Stimulated activated CD4-positive, alpha-beta T cell treated with anti-CD3 and anti-CD28 coated beads, Interleukin-1b, Interleukin-23, amount 100 ng/mL, for 4 hours (primary cell): ENCODE measurements at places on chromosomes 13 and 19.

- DNase-seq, result no peak
Measured at GRCh38 chr19:29760752-29761502, 45.9 kb upstream of the C19orf12 start.

GRCh38 chr13:30829145-30829832, 76.8 kb upstream of the MEDAG start:
- no peak for DNase-seq

DNA sequence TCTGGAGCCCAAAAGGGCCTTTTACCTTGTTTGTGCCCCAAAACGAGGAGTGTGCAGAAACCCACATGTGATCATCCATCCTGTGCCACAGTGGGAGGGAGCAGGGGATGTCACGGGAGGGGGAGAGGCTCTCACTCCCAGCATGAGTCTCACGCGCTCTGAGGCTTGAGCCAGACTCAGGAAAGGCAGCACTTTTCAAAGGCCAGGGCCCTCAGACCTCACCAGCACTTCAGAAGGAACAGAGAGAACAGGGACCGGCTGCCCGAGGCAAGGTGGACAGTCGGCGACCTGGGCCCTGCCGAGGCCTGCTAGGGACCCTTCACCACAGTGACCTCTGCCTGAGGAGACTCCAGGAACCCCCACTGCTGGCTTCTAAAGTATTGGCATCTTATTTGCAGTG, 71.7 kb upstream of the WASF3 start:
- no peak for DNase-seq

GRCh38 chr19:17797424-17798201, 2.7 kb downstream of the B3GNT3 start:
- DNase-seq, result no peak

GRCh38 chr13:80873589-80873988, 532.7 kb upstream of the SPRY2 start:
- DNase-seq, result no peak

DNA sequence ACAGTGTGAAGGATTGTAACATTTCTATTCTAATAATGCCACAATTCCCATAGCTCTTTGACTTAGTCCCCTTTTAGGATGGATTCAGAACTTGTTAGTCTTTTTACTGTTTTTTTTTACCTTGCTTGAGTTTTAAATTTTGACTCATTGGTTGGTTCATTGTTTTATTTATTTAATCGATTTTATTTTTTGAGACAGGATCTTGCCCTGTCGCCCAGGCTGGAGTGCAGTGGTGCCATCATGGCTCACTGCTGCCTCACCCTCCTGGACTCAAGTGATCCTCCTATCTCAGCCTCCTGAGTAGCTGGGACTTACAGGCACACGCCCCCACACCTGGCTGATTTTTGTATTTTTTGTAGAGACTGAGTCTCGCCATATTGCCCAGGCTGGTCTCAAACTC, 5.1 kb upstream of the RNF113B start:
- DNase-seq, result no peak

DNA sequence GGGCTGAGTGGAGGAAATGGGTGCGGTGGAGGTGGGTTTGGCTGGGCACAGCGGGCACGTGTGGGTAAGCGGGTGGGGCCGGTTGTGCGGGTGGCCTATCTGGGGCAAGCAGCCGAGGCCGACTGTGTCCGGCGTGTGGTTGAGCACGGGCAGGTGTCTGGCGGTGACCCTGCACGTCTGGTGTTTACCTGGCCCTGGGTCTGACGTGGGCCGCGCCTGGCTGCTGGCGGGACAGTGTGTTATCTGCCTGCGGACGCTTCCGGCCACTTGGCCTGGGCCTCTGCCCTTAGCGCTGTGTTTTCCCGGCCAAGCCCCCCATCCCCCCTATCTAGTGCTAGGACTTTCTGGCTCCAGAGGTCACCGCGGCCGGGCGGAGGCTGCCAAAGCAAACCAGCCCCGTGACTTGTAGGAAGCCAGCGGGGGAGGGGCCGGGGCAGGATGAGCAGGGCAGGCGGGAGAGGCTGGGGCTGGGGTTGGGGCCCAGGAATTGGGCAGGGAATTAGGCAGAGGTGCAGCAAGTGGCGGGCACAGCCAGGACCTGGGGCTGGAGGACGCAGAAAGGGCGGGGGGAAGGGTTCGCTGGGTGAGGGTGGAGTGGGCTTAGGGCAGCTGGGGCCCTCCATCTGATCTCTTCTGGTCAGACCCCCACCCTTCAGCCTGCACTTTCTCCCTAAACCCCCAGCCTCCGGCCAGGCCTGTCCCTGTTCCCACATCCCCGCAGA, 534 bp upstream of the HPN start:
- DNase-seq, result peak; percentile 26

GRCh38 chr13:59247171-59247570, 916.6 kb downstream of the DIAPH3 start:
- no peak for DNase-seq

DNA sequence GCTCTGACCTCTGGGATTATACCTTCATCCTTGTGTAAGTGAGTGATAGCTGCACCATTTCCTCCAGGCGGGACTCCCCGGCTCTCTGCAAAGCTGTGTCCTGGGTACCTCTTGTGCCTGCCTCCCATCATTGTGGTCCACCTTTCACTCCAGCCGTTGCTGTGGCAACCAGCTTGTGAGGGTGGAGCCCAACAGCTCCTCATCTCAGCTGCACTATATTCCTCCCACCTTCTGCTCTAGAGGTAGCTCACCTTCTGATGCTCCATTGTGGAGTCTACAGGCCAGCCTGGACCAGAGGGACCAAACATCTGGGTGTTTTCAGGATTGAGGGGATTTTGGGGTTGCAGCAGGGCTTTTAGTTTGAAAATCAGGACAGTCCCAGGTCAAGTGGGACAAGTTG, 708.2 kb downstream of the UQCRFS1 start:
- no peak for DNase-seq

DNA sequence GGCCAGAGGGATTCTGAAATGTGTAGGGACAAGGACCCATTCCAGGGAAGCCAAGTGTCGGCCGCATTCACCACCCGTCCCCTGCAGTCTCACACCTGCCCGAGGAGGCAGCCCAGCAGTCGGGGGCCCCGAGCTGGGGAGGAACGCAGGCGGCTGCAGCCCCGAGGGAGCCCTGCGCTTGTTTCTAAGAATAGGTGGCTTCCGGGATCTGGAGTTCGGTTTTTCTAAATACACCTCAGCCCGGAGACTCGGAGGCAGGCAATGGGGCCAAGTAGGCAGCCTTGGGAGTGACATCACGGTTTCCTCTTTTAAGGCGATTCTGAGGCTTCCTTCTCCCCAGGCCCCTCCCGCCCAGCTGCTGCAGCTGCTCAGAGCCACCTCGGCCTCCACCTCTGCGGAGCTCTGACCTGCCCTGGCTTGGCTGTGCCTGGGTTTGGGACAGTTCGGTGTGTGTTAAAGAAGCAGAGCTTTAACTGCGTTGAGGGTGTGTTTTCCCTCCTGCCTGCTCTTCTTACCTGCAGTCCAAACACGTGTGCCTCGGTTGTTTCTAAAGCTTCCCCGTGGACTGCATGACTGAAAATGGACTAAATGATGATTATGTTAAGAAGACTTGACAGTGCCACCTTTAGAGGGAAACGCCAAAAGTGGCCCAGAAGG, 80.5 kb downstream of the COL4A2 start:
- DNase-seq, result no peak

GRCh38 chr19:47305309-47305751, 4.3 kb upstream of the C5AR1 start:
- peak; percentile 50 for DNase-seq

DNA sequence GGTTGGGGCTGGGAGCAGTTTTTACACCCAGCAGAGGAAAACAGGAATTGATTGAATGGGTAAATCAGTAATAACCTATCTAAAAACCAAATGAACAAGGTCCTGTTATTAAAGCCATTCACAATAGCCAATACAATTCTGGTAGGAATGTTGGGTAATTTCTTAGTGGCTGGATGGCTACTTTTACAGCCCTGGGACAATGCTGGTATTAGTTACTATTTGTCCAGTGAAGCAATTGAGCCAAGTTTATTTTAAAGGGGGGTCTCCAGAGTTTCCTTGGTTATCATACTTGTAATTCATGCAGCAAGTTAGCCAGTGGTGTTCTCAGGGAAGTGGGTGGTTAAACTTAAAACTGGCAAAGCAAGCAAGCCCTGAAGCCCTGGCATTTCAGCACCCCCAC, 92.3 kb upstream of the STARD13 start:
- DNase-seq, result no peak

DNA sequence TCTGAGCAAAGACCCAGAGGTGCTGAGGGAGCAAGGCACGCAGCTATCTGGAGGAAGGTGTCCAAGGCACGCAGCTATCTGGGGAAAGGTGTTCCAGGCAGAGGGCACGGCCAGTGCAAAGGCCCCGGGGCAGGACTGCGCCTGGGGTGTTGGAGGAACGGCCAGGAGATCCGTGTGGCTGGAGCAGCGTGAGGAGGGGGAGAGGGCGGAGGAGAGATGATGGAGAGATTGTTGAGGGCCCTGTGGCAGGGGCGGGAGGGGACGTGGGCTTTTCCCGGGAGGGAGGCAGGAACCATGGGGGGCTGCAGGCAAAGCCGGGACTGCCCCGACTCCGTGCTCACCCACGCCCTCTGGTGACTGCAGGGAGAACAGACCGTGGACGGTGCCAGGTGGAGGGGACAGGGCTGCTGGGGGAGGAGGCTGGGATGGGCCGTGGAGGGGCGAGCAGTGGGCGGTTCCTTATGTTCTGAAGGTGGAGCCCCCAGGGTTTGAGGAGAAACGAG, 13.3 kb upstream of the MISP start:
- peak; percentile 50 for DNase-seq

DNA sequence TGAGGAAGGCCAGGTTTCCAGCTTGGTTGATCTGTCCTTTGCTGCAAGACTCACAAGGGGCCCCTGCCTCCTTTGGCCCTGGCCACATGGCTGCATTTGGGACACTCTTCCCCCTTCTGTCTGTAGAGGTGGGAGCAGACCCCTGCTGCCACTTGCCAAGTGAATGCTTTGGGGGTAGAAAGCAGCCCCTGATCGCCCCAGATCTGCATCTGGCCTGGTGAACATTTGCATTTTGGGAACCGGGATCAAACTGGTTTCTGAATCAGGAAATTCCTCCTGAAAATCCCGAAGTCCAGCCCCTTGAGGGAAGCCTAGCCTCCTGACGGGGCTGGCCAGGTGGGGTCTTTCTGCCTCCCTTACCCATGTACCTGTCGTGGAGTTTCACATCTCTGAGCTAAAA, 14.9 kb downstream of the DPF1 start:
- no peak for DNase-seq

DNA sequence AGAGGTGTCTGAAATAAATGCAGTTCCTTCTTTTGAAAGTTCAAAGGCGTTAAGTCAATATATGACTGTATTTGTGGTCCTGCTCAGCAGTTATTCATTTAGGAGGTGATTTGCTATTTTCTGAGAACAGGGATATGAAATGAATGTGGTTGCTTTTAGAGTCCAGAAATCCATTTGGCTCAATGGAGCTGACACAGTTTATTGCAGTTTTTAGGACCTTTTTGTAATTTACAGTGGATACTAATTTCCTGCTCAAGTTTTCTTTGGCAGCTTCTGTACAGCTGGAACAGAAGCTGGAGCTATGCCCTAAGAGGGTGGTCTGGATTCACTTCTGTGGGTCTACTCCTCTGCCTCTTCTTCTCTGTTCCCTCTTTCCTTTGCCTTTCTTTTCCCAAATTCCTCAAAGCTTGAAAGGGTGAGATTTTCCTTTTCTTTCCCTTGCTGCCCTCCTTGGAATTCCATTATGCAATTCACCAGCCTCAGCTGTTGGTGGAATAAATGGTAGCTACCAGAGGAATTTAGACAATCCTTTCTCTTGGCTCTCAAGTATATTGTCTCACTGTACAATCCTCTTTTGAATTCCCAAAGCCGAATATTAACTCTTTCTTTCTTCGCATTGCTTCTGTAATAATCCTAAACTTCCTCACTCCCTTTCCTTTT, 39.9 kb downstream of the ITGBL1 start:
- DNase-seq, result no peak

DNA sequence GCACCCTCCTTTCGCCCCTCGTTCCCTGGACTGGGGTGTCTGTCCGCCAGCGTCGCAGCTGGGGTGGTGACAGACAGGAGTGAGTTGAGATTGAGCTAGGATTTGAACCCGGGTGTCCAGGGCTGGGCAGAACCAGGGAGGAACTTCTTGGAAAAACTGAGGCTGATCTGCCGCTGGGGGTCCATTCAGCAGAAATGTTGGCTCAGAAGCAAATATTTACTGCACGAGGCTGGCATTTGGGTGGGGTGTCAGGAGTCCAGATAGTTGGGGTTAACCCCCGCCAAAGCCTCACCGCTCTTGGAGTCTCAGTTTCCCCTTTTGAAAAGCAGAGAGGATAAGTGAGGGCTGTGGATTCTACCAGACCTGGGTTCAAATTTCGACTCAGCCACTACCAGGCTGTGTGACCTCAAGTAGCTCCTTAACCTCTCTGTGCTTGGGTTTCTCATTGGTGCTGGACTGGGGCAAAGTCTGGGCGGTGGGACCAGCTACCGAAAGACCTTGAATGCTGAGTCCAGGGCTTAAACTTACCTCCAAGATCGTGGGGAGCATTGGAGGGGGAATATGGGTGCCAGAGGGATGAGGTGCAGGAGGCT, 20.9 kb downstream of the MAST3 start:
- no peak for DNase-seq
